ENCODE measurements at places on chromosomes 13 and 19.

DNA sequence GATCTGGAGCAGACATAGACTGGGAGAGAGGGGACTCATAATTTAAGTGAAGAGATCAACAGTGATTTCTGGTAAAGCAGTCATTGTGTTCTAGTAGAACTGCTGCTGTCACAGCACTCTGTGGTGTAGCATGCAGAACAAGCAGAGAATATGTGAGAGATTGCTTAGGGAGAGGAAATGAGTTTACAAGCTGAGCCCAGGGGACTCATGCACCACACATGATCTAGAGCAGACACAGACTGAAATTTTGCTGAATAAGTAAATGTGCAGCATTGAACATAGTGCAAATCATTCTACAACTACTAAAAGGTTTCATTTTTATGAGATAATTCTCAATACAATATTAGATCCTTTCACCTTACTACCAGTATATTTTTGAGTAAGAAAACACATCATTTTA lies 125.7 kb downstream of the MYO16 start:
- H3K4me3 ChIP-seq = no peak overlapping the region
- no peak for DNase-seq
- H3K27me3 ChIP-seq = no peaks in the 10 kb centered on the region
- H3K27ac ChIP-seq = no peak overlapping the region
- peaks cover 12% of the 10 kb centered on the region for H3K4me1 ChIP-seq

DNA sequence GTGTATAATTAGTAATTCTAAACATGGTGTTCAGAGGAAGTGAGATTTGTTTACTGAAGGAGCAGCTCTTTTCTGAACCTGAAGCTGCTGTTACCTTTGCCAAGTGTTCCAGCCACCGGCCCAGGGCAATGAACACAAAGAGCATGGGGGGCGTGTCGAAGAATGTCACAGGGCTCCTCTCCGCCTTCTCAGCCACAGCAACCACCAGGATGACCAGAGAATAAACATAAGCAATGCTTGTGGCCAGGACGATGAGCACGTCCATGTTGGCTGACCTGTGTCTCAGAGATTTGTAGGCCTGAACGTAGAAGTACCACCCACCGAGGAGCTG lies 53.1 kb downstream of the ATP7B start:
- no peak overlapping the region for H3K27ac ChIP-seq
- no peaks in the 10 kb centered on the region for H3K27me3 ChIP-seq
- no peak for DNase-seq
- H3K4me1 ChIP-seq = peaks cover 3% of the 10 kb centered on the region
- H3K4me3 ChIP-seq = no peak overlapping the region
- H3K36me3 ChIP-seq = peaks cover 20% of the 10 kb centered on the region

GRCh38 chr13:105389373-105389772 lies 1146.1 kb downstream of the EFNB2 start:
- H3K27ac ChIP-seq = no peak overlapping the region
- H3K36me3 ChIP-seq = no peaks in the 10 kb centered on the region
- no peaks in the 10 kb centered on the region for H3K4me1 ChIP-seq
- no peak for DNase-seq

- no peak overlapping the region for H3K4me3 ChIP-seq
- DNase-seq = no peak
- no peak overlapping the region for H3K27ac ChIP-seq
- H3K4me1 ChIP-seq = no peaks in the 10 kb centered on the region
These were observed 41.1 kb downstream of the GPR12 start for GRCh38 chr13:26719356-26719945.

GRCh38 chr13:90533866-90534265 lies 813.6 kb upstream of the MIR17HG start:
- H3K4me1 ChIP-seq = peaks cover 7% of the 10 kb centered on the region
- no peaks in the 10 kb centered on the region for H3K27me3 ChIP-seq
- no peak for DNase-seq
- no peak overlapping the region for H3K4me3 ChIP-seq
- H3K27ac ChIP-seq = no peak overlapping the region

DNA sequence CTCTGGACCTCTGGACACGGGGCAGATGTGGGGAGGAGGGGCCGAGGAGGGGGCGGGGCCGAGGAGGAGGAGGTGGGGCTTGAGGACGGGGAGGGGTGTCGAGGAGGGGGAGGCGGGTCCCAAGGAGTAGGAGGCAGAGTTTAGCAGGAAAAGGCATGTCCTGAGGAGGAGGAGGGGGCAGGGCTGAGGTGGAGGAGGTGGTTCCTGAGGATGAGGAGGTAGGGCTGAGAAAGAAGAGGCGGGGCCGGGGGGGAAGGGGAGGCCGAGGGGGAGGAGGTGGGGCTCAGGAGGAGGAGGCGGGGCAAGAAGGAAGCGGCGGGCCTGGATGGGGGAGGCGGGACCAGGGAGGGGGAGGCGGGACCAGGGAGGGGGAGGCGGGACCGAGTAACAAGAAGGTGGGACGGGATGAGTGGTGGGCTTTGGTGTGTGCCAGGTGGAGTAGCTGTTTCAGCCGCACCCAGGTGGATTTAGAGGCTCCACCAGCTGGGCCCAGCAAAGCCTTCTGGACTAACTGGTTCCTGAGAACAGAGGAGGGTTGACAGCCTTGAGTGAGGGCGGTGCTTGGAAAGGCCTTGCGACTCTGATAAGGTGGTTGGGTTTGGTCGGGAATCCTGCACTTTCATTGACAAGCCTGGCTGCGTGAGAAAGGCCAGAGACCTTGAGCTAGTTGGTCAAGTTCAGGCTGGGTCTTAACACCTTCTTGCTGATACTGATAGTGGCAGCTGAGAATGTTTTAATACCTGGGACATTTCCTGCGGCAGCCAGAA lies 7.7 kb downstream of the TECR start:
- peak overlapping the region; percentile 69 for H3K4me3 ChIP-seq
- peak overlapping the region; percentile 87 for H3K27ac ChIP-seq
- H3K4me1 ChIP-seq = peaks cover 12% of the 10 kb centered on the region
- DNase-seq = peak; percentile 74
- peaks cover 3% of the 10 kb centered on the region for H3K36me3 ChIP-seq

DNA sequence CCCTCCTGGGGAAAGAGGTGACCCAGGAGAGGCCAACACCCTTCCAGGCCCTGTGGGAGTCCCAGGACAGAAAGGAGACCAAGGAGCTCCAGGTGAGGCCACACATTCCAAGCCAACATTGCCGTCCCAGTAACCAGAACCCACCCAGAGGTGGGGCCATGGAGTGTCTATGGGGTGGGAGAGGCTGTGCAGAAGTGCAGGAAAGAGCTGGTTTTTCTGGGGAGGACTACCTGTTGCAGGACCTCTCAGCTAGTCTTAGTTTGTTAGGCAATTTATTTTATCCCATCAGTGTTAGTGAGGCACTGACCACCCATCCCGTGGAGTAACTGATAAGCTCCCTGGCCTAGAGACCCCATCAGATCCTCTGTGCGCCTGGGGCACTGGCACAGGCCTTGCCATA lies 66.1 kb downstream of the RAB20 start:
- peaks cover 59% of the 10 kb centered on the region for H3K36me3 ChIP-seq
- H3K27me3 ChIP-seq = no peaks in the 10 kb centered on the region
- H3K4me1 ChIP-seq = no peaks in the 10 kb centered on the region
- no peak overlapping the region for H3K27ac ChIP-seq
- no peak overlapping the region for H3K4me3 ChIP-seq

GRCh38 chr13:31827707-31828106 lies 88.4 kb downstream of the RXFP2 start:
- H3K4me3 ChIP-seq = no peak overlapping the region
- H3K27ac ChIP-seq = no peak overlapping the region
- DNase-seq = no peak
- no peaks in the 10 kb centered on the region for H3K27me3 ChIP-seq
- H3K4me1 ChIP-seq = peaks cover 20% of the 10 kb centered on the region
- H3K36me3 ChIP-seq = no peaks in the 10 kb centered on the region

- H3K4me1 ChIP-seq = peaks cover 30% of the 10 kb centered on the region
- H3K4me3 ChIP-seq = no peak overlapping the region
- H3K27ac ChIP-seq = no peak overlapping the region
- DNase-seq = no peak
- H3K27me3 ChIP-seq = no peaks in the 10 kb centered on the region
These were observed 3.9 kb upstream of the UBL5 start for GRCh38 chr19:9823816-9824215.

- no peaks in the 10 kb centered on the region for H3K36me3 ChIP-seq
- peaks cover 60% of the 10 kb centered on the region for H3K27me3 ChIP-seq
- no peak overlapping the region for H3K27ac ChIP-seq
- H3K4me1 ChIP-seq = peaks cover 3% of the 10 kb centered on the region
These were observed 94.8 kb upstream of the SOX1 start for GRCh38 chr13:111971891-111972780.

- no peaks in the 10 kb centered on the region for H3K36me3 ChIP-seq
- H3K4me1 ChIP-seq = no peaks in the 10 kb centered on the region
- no peak for DNase-seq
- H3K27ac ChIP-seq = no peak overlapping the region
- no peaks in the 10 kb centered on the region for H3K27me3 ChIP-seq
- no peak overlapping the region for H3K4me3 ChIP-seq
These were observed 151.3 kb downstream of the CYSLTR2 start for GRCh38 chr13:48804821-48805601.

GRCh38 chr19:39995794-39996193 lies 1.1 kb upstream of the ZNF546 start:
- no peak for DNase-seq
- H3K36me3 ChIP-seq = peaks cover 20% of the 10 kb centered on the region
- peaks cover 22% of the 10 kb centered on the region for H3K4me1 ChIP-seq
- H3K27ac ChIP-seq = no peak overlapping the region
- H3K4me3 ChIP-seq = peak overlapping the region; percentile 91
- H3K27me3 ChIP-seq = no peaks in the 10 kb centered on the region

- peak; percentile 89 for DNase-seq
These were observed at the start of gene ZNF285 for GRCh38 chr19:44401139-44402115. Gene ZNF285, minus strand, starts transcription at chr19:44401608. Its CDS starts 4,395 bp downstream, at chr19:44397213.

DNA sequence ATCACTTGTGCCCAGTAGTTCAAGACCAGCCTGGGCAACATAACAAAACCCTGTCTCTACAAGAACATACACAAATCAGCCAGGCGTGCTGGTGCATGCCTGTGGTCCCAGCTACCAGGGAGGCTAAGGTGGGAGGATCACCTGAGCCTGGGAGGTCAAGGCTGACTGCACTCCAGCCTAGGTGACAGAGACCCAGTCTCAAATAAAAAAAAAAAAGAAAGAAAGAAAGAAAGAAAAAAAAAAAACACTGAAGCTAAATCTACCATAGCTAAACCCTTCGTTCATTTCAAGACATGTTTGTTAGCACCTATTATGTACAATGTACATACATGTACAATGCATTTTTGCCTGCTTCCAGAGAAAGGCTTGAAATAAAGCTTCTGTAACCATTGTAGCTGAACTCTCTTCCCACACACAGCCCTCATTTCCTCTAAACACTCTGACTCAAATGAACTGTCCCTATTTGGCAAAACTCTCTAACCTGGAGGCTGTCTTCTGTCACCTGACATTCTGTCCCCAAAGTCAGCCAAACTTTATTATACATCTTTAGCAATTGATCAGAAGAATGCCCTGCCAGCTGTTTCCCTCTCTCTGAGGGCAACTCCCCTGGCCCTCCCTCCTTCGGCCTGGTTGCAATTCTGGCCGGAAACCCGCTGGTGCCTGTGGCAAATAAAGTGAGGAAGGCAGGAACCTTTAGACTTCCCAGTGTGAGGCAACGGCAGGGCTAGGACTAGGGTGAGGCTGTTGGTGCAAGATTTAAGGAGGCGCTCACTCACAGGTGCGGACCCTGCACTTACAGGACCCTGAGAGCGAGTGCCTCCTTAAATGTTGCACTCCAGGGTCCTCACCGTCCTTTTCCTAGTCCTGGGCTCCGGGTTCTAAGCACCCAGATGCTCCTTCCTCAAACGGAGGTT lies 1.8 kb downstream of the ETHE1 start:
- H3K4me1 ChIP-seq = peaks cover 28% of the 10 kb centered on the region
- H3K27me3 ChIP-seq = no peaks in the 10 kb centered on the region
- no peak for DNase-seq
- peak overlapping the region; percentile 83 for H3K27ac ChIP-seq
- peak overlapping the region; percentile 87 for H3K4me3 ChIP-seq

DNA sequence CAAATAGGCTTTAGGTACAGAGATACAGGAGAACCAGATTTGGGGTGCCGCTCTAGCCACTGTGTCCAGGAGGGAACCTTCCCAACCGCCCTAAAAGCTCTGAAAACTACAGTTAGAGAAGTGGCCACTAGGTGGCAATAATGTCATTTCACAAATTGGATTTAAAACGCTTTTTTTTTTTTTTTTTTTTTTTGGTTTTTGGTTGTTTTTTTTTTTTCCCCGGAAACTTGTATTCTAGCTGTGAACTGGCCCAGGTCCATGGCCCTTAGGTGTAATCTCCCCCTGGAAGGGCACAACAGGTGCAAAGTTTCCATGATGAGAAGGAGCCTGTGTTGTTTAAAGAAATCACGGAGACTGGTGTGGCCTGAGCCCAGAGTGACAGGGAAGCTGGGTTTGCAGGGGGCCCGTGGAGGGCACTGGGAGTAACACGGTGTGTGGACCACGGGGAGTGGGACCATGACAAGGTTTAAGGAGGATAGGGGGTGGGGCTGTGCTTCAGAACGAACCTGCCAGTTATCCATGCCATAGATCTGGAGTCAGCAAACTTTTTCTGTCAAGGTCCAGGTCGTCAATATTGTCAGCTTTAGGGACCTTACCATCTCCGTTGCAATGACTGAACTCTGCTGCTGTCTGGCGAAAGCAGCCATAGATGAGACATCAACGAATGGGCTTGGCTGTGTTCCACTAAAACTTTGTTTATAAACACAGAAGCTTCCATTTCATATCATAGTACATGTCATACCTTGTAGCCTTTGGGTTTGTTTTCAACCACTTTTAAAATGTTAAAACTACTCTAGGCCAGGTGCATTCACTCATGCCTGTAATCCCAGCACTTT lies 10.1 kb downstream of the OR1I1 start:
- no peaks in the 10 kb centered on the region for H3K36me3 ChIP-seq
- H3K27ac ChIP-seq = no peak overlapping the region
- H3K4me1 ChIP-seq = peaks cover 2% of the 10 kb centered on the region
- no peak overlapping the region for H3K4me3 ChIP-seq
- H3K27me3 ChIP-seq = peaks cover 11% of the 10 kb centered on the region

- no peaks in the 10 kb centered on the region for H3K4me1 ChIP-seq
- H3K4me3 ChIP-seq = no peak overlapping the region
- no peak overlapping the region for H3K27ac ChIP-seq
- DNase-seq = no peak
- H3K27me3 ChIP-seq = no peaks in the 10 kb centered on the region
These were observed 98.0 kb downstream of the PRR20E start for GRCh38 chr13:57264965-57265364.

DNA sequence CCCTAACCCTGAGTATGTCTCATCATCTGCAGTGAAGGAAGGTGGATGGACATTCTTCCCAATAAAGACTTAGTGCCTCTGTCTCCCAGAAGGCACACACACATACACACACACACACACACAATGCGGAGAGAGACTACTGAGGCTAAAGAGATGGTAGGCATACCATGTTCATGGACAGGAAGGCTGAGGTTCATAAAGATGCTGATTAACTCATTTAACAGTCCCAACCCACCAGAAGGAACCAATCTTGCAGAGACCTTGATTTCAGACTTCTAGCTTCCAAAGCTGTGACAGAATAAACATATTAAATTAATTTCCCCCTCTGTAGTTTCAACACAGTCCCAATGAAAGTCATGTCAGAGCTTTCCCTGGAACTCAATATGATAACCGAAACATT lies 33.1 kb downstream of the ARRDC2 start:
- H3K36me3 ChIP-seq = no peaks in the 10 kb centered on the region
- H3K27ac ChIP-seq = no peak overlapping the region
- H3K4me1 ChIP-seq = peaks cover 4% of the 10 kb centered on the region
- peaks cover 33% of the 10 kb centered on the region for H3K27me3 ChIP-seq
